ENCODE measurements at places on chromosomes 1 and 21. TPM values are rescaled to one million over a fixed set of nuclear protein-coding genes. Genes with fewer than 3 reads are reported as not detected.
A peak's percentile ranks its signal among the peaks of the same experiment; 100 is the strongest.

- DNase-seq = no peak
Observed at GRCh38 chr1:63486629-63487028, 36.4 kb downstream of the ITGB3BP start.

DNA sequence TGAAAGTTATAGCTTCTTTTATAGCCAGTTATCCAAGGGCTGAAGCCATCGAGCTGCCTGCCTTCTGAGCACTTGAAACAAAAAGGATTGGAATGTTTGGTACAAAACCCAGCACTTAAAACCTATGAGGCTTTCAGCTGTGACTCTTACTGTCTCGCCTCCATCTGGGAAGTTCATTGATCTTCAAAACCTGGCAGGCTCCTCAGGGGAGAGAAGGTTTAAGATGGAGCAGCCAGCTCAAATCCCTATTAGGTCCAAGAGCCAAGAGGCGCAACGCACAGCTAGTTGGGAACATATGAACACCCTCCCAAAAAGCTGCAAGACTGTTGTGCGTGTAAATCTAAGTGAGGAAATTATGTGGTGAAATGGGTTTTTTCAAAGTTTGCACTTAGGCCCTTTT is 33.4 kb downstream of the BACE2 start:
- DNase-seq = no peak

Gene KRTAP8-1
- total RNA-seq = not detected

DNA sequence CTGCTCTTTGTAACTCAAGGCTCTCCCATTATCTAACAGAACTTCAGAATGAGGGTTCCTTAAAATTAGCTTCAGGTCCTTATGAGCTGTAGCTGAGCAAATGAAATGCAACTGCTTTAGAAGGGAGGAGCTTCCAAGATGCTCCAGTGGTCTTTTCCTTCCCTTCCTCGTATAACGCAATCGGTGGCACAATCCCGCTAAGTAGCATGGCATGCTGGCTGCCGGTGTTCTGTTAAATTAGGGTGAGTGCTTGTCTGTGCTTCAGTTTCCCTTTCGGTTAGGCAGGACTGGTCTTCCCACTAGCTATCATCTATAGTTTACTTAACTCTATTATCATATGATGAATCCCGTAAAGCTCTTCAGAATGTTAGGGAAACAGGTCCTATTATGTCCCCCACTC is 917 bp downstream of the KIAA0040 start:
- DNase-seq = no peak

- no peak for DNase-seq
Observed at GRCh38 chr1:86868477-86868876, 45.4 kb downstream of the SELENOF start.

GRCh38 chr1:118659646-118660045 is 328.5 kb downstream of the TBX15 start:
- DNase-seq = no peak

Gene FMO3
- total RNA-seq = not detected

- DNase-seq = no peak
Observed at GRCh38 chr1:31624731-31625514, 7.4 kb downstream of the HCRTR1 start.

DNA sequence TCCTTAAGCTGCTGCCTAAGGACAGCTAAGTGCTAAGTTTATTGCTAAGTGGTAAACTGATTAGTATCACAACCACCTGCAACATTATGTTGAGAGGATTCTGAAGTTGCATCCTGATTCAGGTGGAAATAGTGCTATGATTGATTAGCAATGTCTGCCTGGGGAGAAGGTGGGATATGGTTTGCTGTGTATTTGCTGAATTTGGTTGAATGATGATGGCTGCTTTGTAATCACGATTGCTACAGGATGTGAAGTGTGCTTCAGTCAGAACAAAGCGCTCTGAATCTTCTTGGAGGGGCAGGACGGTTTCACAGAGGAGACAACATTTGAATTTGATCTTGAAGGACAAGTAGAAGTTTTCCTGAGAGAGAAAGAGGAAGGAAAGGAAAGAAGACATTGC is 226.0 kb downstream of the ST6GALNAC3 start:
- DNase-seq = no peak

GRCh38 chr1:227946624-227947385 is 927 bp downstream of the WNT9A start:
- DNase-seq = peak; percentile 76

DNA sequence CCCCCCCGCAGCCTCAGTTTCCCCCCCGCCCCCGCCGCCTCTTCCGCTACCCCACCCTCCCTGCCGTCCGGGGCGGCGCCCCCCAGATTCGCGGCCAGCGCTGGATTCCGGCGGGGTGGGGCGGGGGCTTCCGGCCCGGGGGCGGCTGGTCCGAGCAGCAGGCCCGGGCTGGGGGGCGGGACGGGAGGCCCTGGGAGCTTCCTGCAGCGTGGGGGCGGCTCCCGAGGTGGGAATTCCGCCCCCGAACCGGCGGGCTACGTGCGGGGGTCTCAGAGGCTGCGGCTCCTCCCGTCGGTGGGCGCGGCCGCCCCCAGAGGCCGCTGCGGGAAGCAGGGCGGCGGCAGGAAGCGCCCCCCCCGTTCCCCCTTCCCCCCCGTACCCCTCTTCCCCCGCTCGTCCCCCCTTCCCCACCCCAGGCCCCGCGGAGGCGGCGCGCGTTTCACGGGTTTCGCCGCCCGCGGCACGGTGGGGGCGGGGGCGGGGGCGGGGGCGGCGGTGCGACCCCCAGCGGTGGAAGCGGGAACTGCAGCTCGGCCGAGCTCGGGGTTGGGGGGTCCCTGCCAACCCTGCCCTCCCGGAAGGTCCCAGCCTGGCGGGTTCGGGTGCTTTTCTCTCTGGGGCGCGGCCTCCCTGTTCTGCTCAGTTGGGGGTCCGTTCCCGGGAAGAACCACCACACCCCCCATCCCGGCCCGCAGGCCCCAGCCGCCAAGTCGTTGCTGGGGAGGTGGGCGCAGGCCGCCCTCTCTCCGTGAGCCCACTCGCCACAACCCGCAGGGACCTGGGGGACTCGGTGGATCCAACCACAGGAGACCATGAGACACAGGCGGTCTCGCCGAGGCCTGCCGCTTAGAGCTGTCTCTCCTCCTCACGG is 76.3 kb downstream of the MORN1 start:
- peak; percentile 82 for DNase-seq

- DNase-seq = no peak
Observed at GRCh38 chr1:198846556-198846955, 207.7 kb downstream of the PTPRC start.

GRCh38 chr1:20153000-20153418 is 13.9 kb downstream of the PLA2G2F start:
- peak; percentile 24 for DNase-seq

DNA sequence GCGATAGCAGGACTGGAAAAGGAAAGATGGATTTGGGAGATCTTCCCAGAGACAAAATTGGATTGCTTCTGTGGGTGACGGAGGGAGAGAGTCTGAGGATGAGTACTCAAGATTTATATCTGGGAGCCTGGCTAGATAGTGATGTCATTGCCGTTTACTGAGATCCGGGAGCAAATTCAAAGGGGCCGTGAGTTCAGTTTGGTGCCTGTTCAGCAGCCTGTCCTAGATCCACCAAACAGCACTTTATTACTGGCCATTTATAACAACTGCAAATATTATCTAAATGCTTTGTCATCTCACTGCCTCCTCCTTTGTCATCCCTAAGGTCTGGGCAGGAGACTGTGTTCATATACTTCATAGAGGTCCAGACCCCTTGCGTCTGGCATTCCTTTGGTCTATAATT is 29.2 kb downstream of the MAPKAPK2 start:
- DNase-seq = no peak

DNA sequence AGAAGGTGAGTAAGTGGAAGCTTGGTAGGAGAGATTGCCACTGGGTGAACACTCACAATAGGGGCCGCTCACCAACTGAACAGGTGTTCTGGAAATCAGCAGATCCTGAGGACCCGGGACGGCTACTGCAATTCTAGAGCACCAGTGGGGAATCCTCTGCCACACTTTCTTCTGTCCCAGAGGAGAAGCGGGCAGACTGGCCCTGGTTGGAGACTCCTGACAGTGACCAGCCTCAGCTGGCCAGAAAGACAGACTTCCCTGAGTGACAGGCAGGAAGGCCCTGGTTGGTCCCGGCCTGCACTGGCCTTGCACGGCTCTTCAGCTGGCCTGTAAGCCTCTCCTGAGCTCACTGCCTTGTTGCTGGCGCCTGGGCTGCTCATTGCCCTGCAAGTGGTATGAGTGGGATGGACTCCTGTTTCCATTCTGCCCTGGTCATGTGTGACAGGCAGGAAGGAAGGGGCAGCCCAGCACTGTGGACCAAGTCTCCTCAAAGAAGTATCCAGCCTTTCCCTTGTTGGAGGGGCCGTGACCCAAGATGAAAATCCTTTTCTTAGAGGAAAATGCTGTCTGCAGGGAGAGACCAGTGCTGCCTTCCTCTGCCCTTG is 34.5 kb downstream of the MAN1C1 start:
- no peak for DNase-seq

- no peak for DNase-seq
Observed at GRCh38 chr1:44151808-44152207, 10.4 kb upstream of the KLF18 start.

Gene SELE
- not detected for total RNA-seq

- DNase-seq = no peak
Observed at GRCh38 chr1:177927021-177927596, 42.7 kb downstream of the SEC16B start.

DNA sequence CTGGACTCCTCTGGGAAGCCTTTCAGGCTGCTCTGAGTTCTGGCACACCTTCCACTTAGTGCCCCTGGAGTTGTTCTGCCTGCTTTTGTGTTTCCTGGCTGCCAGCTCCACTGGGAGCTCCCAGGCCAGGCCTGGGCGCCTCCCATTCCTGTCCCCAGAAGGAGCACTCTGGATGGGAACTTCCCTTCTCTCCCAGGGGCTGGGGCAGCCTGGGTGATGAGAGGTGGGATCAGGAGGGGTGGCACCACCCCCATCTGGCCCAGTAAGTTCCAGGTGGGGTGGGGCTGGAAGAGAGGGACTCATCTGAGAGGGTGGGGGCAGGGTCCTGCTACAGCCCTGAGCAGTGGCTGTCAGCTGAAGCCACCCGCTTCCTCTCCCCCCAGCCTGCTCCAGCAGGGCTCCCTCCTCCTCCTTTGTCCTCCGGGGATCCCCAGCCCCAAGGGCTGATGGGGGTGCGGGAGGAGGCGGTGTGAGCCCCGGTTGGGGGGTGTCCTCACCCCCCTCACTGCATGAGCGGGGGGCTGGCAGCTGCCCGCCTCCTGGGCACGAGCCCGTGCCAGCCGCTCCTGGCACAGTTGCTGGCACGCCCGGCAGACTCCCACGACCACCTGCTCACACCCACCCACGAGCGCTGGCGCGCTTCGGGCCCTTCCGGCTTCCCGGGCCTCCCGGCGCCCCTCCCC is 4.7 kb downstream of the FOXO6 start:
- no peak for DNase-seq

DNA sequence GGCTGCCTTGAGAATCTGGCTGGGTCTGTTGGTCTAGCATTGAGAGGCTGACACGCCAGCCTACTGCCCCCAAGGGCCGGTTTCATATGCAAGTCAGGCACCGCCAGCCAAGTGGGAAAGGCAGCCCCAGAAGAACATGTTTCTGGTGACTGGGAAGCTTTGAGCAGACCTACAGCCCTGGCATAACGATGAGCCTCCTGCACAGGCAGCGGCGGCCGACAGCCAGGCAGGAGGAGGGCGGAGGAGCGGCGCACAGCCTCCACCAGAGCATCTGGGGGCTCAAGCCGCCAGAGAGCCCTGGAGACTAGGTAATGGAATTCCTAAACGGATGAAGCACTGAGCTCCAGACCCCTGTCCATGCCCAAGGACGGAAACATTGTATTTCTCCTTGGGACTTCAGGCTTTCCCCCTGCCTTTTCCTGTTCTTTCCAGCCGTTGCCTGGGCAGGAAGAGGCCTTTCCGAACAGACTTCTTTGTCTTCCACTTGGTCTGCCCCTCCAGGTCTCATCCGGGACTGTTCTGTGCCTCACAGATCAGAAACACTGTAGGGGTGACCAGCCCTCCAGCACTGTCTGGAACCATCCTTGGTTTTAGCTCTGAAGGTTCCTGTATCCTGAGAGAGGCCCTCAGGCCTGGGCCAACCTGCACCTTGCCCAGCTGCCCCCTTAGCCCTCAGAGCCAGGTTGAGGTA is 59.5 kb downstream of the IRF2BP2 start:
- no peak for DNase-seq

Gene DCDC2B
- total RNA-seq = 0.22 TPM

Gene PDC
- total RNA-seq = not detected

Gene NPHS2
- total RNA-seq = not detected

Gene ADGRL4
- not detected for total RNA-seq

- no peak for DNase-seq
Observed at GRCh38 chr1:117176579-117176978, 34.1 kb downstream of the VTCN1 start.
